ENCODE measurements at places on chromosomes 4 and X. TPM values are rescaled to one million over a fixed set of nuclear protein-coding genes. Genes with fewer than 3 reads are reported as not detected.

- no peaks in the 10 kb centered on the region for H3K4me1 ChIP-seq
- H3K27ac ChIP-seq = no peak overlapping the region
- no peak for DNase-seq
- H3K36me3 ChIP-seq = no peaks in the 10 kb centered on the region
These were observed 68.6 kb downstream of the NAT8L start for GRCh38 chr4:2127609-2128332.

- H3K36me3 ChIP-seq = no peaks in the 10 kb centered on the region
- peaks cover 6% of the 10 kb centered on the region for H3K4me1 ChIP-seq
- H3K27ac ChIP-seq = peak within 1 kb of the TSS; percentile 97
These were observed at the start of gene KLHL2 for GRCh38 chr4:165207431-165208220. Gene KLHL2, plus strand, starts transcription at chr4:165207561. Its CDS starts 316 bp downstream, at chr4:165207877.

- H3K27me3 ChIP-seq = no peaks in the 10 kb centered on the region
- H3K36me3 ChIP-seq = no peaks in the 10 kb centered on the region
- peak; percentile 27 for DNase-seq
- no peaks in the 10 kb centered on the region for H3K4me1 ChIP-seq
- H3K4me3 ChIP-seq = no peak overlapping the region
These were observed 96.4 kb downstream of the PGRMC2 start for GRCh38 chr4:128191115-128191781.

Gene ZCCHC12
- total RNA-seq = not detected

Gene ABCG2
- total RNA-seq = 8.6 TPM

GRCh38 chr4:26746802-26747213, 113.8 kb upstream of the STIM2 start:
- no peak overlapping the region for H3K27ac ChIP-seq
- no peak overlapping the region for H3K4me3 ChIP-seq
- DNase-seq = no peak
- no peaks in the 10 kb centered on the region for H3K4me1 ChIP-seq

- no peaks in the 10 kb centered on the region for H3K36me3 ChIP-seq
- H3K27ac ChIP-seq = no peak overlapping the region
- DNase-seq = no peak
- no peaks in the 10 kb centered on the region for H3K27me3 ChIP-seq
- H3K4me1 ChIP-seq = no peaks in the 10 kb centered on the region
These were observed 37.7 kb downstream of the ARHGAP24 start for GRCh38 chr4:85512446-85513205.

DNA sequence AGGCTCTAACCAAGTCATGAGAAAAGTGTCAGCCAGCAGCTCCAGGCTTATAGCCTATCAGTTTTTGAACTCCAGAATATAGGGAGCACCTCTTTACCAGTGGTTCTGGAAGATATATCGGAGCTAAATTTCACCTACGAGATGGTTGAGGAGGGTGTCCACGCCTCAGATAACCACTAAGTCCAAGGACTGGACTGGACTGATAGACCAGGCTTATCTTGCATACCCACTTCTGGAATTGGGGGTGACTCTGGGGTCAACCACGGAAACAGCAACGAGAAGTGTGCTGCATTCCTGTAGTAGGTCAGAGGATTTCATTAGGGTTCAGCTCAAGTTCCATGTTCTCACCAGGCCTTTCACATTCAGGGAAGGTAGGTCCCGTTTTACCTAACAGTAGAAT, 38.6 kb upstream of the TRPC3 start:
- DNase-seq = no peak
- H3K4me3 ChIP-seq = no peak overlapping the region
- H3K27ac ChIP-seq = no peak overlapping the region
- H3K36me3 ChIP-seq = no peaks in the 10 kb centered on the region

GRCh38 chr4:152398060-152398459, 137.8 kb downstream of the FBXW7 start:
- H3K27ac ChIP-seq = no peak overlapping the region
- no peak for DNase-seq
- H3K27me3 ChIP-seq = no peaks in the 10 kb centered on the region
- no peaks in the 10 kb centered on the region for H3K36me3 ChIP-seq

DNA sequence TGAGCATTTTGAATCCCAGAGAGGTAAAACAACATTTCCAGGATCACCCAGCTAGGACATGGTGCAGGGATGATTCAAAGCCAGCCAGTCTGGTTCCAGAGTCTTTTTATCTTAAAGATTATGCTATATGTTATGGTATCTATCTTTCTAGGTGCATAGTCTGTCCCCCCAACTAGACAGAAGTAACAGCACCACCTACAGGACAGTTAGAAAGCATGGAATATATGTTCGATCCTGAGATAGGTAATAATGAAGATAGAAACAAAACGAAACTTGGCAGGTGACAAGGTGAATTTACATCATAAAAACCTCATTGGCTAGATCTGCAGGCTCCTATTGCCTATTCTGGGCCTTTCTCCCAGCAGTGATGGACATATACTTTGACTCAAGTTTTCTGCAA, 723.2 kb downstream of the SMARCA1 start:
- no peaks in the 10 kb centered on the region for H3K27me3 ChIP-seq
- no peak overlapping the region for H3K4me3 ChIP-seq
- no peaks in the 10 kb centered on the region for H3K4me1 ChIP-seq
- H3K27ac ChIP-seq = no peak overlapping the region
- DNase-seq = no peak

DNA sequence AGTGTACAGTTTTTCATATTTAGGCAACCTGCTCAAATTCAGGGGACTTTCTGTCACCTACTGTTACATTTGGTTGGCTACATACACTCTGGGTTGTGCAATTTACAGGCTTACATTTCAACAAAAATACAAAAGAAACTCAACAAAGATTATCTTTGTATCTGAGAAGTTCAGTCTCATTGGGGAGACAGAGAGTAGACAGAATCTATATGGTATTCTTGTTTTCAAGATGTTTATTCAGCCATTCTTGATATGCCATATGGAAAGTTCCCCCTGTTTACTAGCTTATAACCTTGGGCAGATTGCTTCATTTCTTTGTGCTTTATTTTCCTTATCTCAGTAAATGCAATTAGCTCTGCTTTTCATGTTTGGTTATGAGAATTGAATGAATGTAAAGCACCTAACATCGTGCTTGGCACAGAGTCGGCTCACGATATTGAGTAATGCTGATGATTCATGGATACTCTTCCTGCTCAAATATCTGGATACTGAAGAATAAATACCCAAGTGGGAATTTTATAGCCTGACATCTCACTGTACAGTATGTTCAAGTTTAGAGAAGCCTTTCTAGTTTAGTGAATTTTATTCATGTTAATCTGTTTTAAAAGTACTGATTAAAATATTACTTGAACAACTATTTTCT, 96.5 kb upstream of the PACRGL start:
- H3K27me3 ChIP-seq = no peaks in the 10 kb centered on the region
- H3K36me3 ChIP-seq = no peaks in the 10 kb centered on the region
- no peak for DNase-seq
- H3K4me3 ChIP-seq = no peak overlapping the region
- no peak overlapping the region for H3K27ac ChIP-seq
- no peaks in the 10 kb centered on the region for H3K4me1 ChIP-seq

DNA sequence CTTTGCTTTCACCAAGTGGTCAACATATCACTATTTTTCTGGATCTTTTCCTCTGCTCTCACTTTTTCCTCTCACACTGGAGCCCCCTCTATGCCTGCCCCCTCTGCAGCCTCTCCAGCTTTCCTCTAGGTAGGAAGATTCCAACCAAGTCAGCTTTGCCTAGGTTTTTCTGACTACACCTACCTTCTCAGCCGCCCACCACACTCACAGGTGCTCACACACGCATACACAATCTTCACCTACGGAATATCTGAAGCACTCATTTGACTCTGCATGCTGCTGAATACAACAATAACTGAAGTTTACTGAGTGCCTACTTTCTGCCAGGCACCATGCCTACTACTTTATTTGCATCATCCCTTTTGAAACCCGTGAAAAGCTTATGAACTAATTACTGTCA, 328.0 kb downstream of the PPP3CA start:
- H3K4me1 ChIP-seq = no peaks in the 10 kb centered on the region
- no peak for DNase-seq
- H3K4me3 ChIP-seq = no peak overlapping the region

- no peak for DNase-seq
- H3K27ac ChIP-seq = no peak overlapping the region
- no peaks in the 10 kb centered on the region for H3K36me3 ChIP-seq
- H3K4me3 ChIP-seq = no peak overlapping the region
- H3K27me3 ChIP-seq = no peaks in the 10 kb centered on the region
These were observed 104.1 kb downstream of the COX7B2 start for GRCh38 chr4:46804781-46805413.

Gene TMSB15A
- 1.6 TPM for total RNA-seq

Gene GAGE12C
- not detected for total RNA-seq

- H3K4me1 ChIP-seq = no peaks in the 10 kb centered on the region
- H3K27ac ChIP-seq = no peak overlapping the region
- DNase-seq = no peak
- H3K27me3 ChIP-seq = no peaks in the 10 kb centered on the region
- H3K36me3 ChIP-seq = no peaks in the 10 kb centered on the region
These were observed 25.7 kb upstream of the RP2 start for GRCh38 chrX:46811121-46811520.

DNA sequence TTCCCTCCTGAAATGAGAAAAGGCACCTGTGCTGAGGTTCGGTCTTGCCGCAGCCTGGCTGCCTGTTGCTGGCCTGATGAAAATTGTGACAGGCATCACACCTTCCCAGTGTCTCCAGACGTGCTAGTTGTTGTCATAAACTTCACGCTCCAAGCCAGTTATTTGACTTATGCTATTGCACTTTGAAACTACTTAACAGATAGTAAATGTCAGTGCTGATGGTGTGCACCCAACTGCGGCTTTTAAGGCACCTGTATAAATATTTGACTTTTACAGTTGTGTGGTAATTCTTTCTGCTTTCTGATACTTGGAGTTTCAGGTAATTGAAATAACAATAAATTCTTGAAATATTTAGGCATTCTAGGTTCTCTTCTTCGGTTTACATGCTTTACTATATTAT, 1.8 kb downstream of the WWC2 start:
- no peaks in the 10 kb centered on the region for H3K36me3 ChIP-seq
- H3K27me3 ChIP-seq = no peaks in the 10 kb centered on the region
- H3K4me1 ChIP-seq = peaks cover 7% of the 10 kb centered on the region
- H3K4me3 ChIP-seq = peak overlapping the region; percentile 83

DNA sequence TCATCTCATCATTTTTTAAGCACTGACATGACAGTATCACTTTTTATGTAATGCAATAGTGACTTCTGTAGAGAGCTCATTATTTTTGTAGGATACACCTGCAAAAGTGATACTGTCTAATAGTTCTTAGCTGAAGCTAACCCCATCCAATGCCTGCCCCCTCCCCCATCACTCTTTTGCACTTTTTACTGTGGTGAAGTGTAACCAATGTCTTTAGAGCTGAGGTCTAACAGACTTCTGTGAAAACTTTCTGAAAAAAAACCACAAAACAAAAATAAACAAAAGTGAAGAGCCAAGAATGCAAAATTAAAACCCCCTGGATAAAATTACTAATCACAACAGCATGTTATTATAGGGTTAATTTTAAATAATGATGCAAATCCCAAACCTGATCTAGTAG, 301.1 kb downstream of the ANK2 start:
- H3K27ac ChIP-seq = no peak overlapping the region
- no peaks in the 10 kb centered on the region for H3K36me3 ChIP-seq
- DNase-seq = no peak
- no peaks in the 10 kb centered on the region for H3K4me1 ChIP-seq
- no peaks in the 10 kb centered on the region for H3K27me3 ChIP-seq
- no peak overlapping the region for H3K4me3 ChIP-seq

DNA sequence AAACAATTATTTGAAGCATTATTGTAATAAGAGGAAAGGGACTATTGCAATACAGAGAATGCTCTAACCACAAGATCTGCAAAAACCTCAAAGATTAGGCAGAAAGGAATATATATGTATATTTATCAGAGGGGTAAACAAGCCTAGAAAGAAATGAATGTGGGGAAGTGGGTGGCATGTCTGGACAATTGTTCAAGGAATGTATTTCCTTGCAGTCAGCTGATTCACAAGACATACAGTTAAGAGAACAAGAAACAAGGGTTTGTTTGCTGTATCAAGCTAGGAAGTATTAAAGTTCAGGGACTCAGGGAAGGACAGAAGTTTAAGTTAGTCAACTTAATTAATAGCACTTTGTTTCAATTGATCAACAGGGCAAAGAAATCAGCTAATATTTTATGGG, 514.7 kb downstream of the CENPC start:
- no peak overlapping the region for H3K4me3 ChIP-seq
- H3K27me3 ChIP-seq = no peaks in the 10 kb centered on the region
- DNase-seq = no peak
- no peaks in the 10 kb centered on the region for H3K4me1 ChIP-seq
- no peaks in the 10 kb centered on the region for H3K36me3 ChIP-seq
- no peak overlapping the region for H3K27ac ChIP-seq

DNA sequence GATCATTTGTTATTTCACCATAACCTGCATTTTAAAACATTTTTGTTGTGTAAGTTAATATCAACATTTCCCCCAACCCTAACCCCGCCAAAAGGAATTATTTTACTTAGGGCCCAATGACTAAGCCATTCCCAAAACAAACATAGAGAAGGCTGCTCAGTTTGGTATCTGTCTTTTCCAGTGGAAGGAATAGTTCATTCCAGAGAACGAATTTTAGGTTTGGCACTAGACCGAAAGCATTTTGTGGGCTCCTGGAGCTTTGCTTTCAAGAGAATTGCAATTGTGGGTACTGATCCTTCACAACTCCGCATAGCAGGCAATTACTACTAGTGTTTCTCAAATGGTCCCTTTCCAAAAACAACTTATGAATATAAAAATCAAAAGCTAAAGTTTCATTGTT, 226.7 kb upstream of the MAD2L1 start:
- H3K36me3 ChIP-seq = no peaks in the 10 kb centered on the region
- no peak overlapping the region for H3K4me3 ChIP-seq
- no peaks in the 10 kb centered on the region for H3K27me3 ChIP-seq
- no peaks in the 10 kb centered on the region for H3K4me1 ChIP-seq
- H3K27ac ChIP-seq = no peak overlapping the region

- no peak overlapping the region for H3K27ac ChIP-seq
- no peak overlapping the region for H3K4me3 ChIP-seq
- no peaks in the 10 kb centered on the region for H3K27me3 ChIP-seq
- H3K36me3 ChIP-seq = no peaks in the 10 kb centered on the region
These were observed 165.3 kb downstream of the FBXO8 start for GRCh38 chr4:174118171-174118570.

Gene AR
- 35.7 TPM for total RNA-seq

- DNase-seq = no peak
- H3K4me1 ChIP-seq = no peaks in the 10 kb centered on the region
- no peak overlapping the region for H3K27ac ChIP-seq
- no peaks in the 10 kb centered on the region for H3K27me3 ChIP-seq
- H3K4me3 ChIP-seq = no peak overlapping the region
These were observed 424.0 kb upstream of the NDST4 start for GRCh38 chr4:115537387-115537786.

DNA sequence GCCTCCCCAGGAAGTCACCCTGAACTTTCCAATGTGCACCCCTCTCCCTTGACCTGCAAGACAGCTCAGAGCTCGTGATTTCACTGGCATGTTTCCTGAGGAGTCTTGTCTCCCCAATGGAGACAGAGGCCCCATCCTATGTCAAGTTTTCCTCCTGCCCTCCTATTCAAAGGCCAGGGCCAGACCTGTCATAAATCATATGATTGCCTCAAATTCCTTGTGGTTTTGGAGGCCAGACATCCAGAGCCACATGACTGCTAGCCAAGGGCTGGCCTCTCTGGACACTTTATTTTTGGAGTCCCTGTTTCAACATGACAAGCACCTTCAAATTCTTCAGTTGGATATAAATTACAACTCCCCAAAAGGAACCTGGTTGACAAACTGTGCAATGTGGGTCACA, 76.0 kb upstream of the TFDP3 start:
- H3K4me1 ChIP-seq = no peaks in the 10 kb centered on the region
- H3K4me3 ChIP-seq = no peak overlapping the region
- DNase-seq = no peak
- H3K36me3 ChIP-seq = no peaks in the 10 kb centered on the region
- H3K27me3 ChIP-seq = no peaks in the 10 kb centered on the region

Gene SOX3
- total RNA-seq = not detected
